Left lung (tissue), 14 donors: ENCODE measurements at places on chromosomes 11 and 22. TPM values are rescaled to one million over a fixed set of nuclear protein-coding genes. Genes with fewer than 3 reads are reported as not detected.
A peak's percentile ranks its signal among the peaks of the same experiment; 100 is the strongest.

DNA sequence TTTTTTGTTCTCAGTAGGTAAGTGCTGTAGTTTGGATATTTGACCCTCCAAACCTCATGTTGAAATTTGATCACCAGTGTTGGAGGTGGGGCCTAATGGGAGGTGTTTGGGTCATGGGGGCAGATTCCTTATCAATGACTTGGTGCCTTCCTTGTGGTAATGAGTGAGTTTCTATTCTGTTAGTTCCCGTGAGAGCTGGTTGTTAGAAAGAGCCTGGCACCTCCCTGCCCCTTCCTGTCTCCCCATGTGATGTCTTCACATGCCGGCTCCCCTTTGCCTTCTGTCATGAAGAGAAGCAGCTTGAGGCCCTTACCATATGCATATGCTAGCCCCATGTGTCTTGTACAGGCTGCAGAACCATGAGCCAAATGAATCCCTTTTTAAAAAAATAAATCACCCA lies 138.3 kb downstream of the TMEM135 start:
- no peaks in the 10 kb centered on the region for H3K27me3 ChIP-seq
- no peak for DNase-seq
- no peaks in the 10 kb centered on the region for H3K36me3 ChIP-seq
- H3K4me3 ChIP-seq = no peak overlapping the region

- H3K36me3 ChIP-seq = no peaks in the 10 kb centered on the region
- no peak for DNase-seq
Measured at GRCh38 chr11:123797541-123797940, 8.6 kb downstream of the OR6M1 start.

The SCUBE1 gene
- 5.0 TPM for total RNA-seq

DNA sequence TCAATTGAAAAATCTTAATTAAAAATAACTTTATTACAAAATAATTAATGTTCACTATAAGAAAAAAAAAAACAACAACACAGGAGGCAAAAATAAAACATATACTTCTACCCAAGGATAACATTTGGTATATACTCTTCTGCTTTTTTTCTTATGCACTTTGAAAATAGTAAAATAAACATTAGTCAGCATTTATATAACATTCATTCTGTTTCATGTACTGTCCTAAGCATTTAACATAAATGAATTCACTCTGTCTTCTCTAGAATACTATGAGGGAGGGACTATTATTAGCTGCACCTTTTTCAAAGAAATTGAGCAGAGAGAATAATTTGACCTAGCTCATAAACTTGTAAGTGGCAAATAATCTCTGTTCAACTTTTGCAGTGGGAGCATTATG lies 48.3 kb upstream of the CCDC34 start:
- H3K27me3 ChIP-seq = no peaks in the 10 kb centered on the region
- H3K27ac ChIP-seq = no peak overlapping the region
- no peaks in the 10 kb centered on the region for H3K4me1 ChIP-seq
- no peak for DNase-seq

The MLC1 gene
- 2.9 TPM for total RNA-seq

GRCh38 chr11:47409440-47410369 lies 1.3 kb downstream of the SLC39A13 start:
- no peak for DNase-seq
- H3K36me3 ChIP-seq = peaks cover 48% of the 10 kb centered on the region
- peaks cover 67% of the 10 kb centered on the region for H3K4me1 ChIP-seq
- H3K27ac ChIP-seq = peak overlapping the region; percentile 91

DNA sequence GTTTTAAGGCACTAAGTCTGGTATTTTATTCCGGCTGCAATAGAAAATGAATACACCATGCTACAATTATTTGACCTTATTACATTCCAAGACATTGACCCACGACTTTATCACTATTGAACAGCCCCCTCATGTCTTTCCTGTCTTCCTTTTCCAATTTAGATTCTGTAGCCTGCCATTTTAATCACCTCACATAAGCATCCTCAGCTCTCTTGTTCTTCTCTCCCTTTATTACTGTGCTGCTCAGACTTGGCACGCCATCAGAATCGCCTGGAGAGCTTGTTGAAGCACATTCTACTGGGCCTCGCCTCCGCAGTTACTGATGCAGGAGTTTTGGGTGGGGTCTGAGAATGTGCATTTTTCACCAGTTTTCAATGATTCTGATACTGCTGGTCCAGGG lies 38.7 kb upstream of the SWAP70 start:
- H3K4me1 ChIP-seq = no peaks in the 10 kb centered on the region
- no peak overlapping the region for H3K4me3 ChIP-seq
- H3K36me3 ChIP-seq = no peaks in the 10 kb centered on the region
- H3K27me3 ChIP-seq = no peaks in the 10 kb centered on the region
- DNase-seq = no peak
